ENCODE measurements at places on chromosomes 7 and 10.

DNA sequence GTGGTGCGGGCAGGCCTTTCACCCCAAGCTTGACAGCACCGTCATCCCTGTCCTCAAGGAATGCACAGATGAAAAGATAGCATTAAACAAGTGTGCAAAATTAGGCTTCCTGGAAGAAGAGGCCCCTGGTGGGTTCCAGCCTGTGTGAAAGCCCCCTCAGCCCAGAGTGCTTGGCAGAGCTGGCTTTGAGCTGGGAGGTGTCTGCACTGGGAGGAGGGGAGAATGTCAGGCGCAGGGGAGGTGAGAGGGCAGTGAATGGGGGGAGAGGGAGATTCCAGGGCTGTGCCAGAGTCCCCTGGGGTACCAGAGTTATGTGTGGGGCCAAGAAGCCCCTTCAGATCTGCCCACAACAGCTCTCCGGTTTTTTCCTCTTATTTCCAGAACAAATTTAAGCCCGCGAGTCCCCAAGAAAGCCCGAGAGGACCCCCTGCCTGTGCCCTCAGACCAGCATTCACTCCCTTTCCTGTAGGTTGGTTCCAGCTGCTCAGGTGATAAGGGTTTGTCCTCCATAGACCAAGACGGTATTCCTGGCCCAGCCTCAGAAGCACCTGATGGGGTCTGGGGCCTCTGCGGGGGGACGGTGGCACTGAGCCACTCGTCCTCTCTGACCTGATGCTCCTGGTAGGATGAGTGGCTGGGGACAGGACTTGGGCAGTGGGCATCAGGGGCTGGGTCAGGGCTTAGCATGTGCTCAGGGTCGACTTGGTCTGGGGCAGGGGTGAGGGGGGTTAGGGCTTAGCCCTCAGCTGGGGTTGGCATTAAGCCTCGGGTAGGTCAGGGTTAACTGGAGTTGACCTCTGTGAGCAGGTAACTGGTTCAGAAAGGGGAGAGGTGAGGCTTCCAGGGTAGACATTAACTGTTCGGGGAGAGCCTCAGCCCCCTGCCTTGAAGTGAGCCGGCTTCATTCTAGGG lies 43.4 kb downstream of the ADCYAP1R1 start:
- no peak for DNase-seq

- no peak for DNase-seq
Measured at GRCh38 chr7:139820089-139820488, 9.0 kb upstream of the TBXAS1 start.

DNA sequence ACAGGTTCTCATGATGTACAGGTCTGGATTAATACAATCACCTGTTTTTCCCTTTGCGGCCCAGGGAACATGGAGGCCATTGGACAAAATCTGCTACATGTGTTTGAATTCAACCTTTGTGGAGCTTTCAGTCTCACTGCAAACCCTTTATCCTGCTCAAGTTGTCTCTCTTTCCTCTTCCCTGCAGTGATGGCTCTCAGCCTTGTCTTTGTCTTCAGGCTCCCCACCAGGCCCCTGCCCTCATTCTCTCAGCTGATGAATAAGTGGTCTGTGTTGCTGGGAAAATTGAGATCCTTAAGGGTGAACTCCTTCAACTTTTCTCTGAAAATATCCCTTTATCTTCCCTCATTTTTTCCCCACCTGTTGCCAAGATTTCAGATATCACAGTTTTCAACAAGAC lies 791.2 kb downstream of the GRID1 start:
- DNase-seq, result no peak

DNA sequence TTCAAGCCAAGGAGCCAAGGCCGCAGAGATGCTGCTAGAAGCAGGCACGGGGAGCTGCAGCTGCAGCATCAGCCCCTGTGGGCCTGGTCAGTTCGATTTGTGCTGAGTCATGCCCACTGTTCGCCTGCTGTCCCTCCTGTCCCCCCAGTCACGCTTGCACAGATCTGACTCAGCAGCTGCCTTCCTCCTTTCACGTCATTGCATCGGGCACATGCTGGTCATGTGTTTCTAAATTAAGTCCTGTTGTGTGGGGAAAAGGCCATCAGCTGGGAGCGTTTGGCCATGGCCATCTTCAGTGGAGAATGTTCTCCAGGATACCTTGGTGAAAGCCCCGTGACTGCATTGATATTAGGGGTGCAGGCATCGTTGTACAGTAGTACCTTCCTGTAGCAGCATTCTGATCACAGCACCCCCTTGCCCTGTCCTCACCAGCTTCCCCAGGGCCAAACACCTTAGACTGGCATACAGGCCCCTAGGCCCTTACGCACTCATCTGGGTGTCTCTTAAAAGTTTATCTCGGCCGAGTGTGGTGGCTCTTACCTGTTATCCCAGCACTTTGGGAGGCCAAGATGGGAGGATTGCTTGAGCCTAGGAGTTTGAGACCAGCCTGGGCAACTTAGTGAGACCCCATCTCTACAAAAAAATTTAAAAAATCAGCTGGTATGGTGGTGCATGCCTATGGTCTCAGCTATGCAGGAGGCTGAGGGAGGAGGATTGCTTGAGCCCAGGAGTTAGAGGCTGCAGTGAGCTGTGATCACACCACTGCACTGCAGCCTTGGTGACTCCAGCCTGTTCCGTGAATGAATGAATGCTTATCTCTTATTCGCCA lies 23.2 kb downstream of the POR start:
- DNase-seq, result no peak

- DNase-seq, result no peak
Measured at GRCh38 chr7:132400561-132401142, 175.6 kb downstream of the PLXNA4 start.

DNA sequence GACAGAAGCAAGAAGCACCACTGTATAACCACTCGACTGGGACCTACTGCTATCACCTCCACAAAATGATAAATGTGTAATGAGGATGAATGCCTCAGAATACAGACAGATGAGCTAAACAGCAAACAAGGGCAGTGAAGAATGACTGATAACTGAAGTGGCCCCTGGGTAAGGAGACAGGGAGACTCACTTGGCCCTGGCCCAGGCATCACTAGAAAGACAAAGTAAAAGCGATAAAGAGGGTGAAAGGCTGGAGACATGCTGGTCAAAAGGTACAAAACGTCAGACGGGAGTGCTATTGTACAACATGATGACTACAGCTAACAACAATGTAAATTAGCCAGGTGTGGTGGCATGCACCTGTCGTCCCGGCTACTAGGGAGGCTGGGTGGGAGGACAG lies 27.8 kb upstream of the APBB1IP start:
- DNase-seq, result no peak

Data from LNCaP clone FGC (cell line).